ENCODE measurements at places on chromosomes 1 and 21.

GRCh38 chr1:228752675-228753265 lies 17.5 kb downstream of the RHOU start:
- DNase-seq = no peak

- DNase-seq = no peak
These were observed 71.5 kb downstream of the CYYR1 start for GRCh38 chr21:26501495-26502021.

DNA sequence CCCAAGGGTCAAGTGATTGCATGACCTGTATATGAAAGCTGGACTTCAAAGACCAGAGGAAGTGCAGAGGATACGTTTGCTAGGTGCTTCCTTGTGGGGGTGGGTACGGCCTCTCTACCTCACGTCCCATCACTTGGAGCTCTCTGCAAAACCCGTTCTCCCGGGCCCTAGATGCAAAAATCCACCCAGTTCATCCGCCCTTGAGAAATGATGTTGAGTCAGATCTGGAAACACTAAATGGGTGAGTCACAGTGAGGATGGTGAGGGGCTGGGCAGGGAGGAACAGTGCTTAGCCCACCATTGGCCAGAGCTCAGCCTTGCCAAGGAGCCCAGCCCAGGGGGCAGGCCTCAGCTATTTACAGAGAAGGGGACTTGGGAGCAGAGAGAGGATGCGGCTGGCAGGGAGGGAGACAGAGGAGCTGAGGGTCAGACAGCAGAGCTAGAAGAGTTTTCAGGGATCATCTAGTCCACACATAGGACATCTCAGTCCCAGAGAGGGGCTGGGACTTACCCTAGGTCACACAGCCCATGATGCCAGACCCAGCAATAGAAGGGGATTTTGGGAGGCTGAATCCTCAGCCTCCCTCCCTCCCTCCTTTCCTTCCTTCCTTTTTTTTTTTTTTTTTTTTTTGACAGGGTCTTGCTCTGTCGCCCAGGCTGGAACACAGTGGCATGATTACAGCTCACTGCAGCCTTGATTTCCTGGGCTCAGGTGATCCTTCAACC lies 14.6 kb downstream of the ARHGEF10L start:
- DNase-seq = no peak

DNA sequence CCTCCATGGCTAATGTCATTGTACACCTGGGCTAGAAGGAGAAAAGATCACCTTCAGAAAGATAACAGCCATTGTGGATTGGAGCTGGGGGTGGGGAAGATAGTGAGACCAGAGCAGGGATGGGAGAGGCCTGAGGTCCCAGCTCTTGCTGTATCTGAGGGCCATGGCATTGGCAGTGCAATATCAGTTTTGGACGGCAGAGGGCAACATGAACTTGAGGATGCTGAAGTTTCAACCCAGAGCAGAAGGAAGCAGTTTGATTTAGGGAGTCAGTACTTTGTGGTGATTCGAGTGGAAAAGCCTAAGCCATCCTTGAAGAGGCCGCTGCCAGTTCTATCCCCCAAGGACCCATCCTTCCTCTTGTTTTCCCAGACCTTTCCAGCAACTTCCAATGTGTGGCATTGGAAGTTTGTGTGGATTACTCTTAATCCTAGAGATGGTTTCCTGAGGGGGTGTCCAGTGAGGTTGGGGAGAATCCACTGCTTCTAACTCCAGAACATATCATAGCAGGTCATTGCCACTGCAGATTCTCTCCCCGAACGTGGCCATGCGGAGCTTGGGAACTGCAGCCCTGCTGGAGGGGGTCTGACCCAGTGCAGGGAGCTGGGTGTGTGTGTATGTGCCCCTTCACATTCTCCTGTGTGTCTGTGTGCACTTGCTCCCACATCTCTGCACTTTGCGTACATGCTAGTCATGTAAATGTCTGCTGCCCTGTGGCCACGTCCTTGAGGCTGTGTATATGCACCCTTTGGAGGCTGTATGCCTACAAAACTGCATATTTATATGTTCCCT lies 24.1 kb downstream of the SLC26A9 start:
- DNase-seq = peak; percentile 81

DNA sequence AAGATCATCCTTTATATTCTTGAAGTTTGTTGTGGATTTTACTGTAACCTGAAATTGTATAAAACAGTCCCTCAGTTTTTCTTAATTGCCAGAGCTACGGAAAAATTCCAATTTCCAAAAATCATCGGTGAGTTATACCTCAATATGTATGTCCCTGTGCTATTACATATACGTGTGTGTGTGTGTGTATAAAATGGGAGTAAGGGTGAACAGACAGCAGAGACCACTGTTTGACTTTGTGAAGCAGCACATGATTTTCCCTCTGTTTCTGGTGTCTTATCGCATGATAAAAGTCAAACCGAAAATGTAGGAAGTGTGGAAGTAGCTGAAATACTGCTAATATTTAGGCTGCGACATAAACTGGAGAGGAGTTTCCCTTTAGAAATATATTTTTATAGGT lies 1.2 kb downstream of the OR2T1 start:
- DNase-seq = no peak
